Activated naive CD4-positive, alpha-beta T cell (primary cell): ENCODE measurements at places on chromosomes 3 and 15.

GRCh38 chr3:38111696-38112377 lies 25.1 kb downstream of the ACAA1 start:
- DNase-seq: no peak

DNA sequence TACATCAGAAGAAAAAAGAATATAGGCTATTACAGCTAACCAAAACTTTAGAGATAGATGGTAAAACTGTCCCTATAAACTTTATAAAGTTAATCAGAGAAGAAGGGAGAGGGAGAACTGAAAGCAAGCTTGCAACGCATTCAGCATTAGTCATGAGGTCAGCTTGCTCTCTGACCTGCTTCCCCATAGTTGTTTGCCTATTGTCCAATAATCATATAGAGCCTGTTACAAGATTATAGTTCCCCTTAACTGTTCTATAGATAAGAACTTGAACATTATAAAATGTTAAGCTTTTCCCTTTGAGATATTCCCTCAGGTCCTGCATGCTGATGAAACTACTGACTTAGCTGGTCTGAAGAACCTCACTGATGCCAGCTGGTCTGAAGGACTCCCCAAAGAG lies 74.5 kb downstream of the CPNE4 start:
- no peak for DNase-seq

GRCh38 chr15:42456531-42456930 lies 34.4 kb downstream of the ZNF106 start:
- DNase-seq: no peak

DNA sequence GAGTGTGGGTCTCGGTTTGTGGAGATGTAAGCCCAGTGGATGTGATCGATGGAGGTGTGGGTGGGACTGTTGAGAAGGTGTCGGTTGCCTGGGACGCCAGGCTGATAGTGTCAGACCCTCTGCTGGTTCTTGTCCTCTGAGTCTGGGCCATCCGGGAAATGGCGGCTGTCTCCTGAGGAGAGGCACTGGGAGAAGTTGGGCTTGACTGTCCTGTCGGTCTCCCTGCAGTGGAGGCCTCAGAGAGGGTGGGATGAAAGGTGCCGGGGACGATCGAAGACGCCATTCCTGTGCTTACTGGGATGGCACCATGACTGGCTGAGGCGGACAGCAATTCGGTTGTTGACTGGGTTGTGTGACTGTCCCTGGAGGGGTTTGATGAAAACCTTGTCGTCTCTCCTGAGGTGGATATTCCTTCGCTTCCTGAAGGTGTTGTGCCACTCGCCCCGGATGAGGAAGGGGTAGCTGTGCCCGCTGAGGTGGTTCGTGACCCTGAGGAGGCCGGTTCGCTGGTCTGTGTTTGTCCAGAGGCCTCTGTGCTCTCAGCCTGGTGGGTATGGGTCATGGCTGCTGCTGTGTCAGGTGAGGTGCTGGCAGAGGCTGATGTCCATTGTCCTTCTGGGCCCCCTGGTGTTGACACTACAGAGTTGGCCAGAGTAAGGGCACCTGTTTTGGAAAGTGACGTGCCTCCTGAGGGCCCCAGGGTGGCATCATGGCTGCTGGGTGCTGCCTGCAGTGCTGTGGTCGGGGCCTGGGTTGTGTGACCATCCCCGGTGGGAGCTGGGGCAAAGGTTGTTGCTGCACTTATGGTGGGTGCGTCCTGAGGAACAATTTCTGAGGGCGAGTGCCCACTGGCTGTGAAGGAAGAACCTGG lies 22.8 kb downstream of the MUC4 start:
- no peak for DNase-seq

DNA sequence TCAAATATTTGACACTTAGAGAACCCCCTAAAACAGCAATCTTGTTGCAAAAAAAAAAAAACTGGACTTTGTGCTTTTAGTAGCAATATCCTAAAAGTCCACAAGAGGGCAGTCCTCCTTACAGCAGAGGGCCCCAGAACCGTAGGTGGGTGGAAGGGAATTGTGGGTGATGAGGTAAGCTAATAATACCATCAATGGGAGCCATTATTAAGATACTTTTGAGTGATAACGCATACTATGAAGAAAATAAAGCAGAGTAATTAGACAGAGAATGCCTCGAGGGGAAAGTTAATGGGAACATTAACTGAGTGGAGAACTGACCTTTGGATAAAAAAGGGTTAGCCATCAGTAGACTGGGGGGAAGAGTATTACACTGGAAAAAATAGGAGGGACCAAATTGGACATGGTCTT lies 229.9 kb downstream of the THRB start:
- no peak for DNase-seq

DNA sequence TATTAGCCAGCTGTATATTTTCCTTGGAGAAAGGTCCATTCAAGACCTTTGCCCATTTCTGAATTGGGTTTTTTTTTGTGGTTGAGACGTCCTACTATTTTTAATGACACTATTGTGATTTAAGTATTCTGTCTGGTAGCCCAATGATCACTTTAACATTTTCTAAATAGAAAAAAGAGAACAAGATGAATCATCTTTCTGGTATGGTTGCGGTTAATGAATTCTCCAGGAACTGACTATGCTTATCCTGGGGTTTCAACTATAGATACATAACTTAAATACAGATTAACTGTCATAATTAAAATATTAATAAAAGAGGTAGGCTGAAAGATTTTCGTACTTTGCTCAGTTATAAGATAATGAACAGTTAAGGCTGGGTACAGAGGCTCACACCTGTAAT lies 51.9 kb downstream of the PBRM1 start:
- no peak for DNase-seq

- DNase-seq: no peak
These were observed 9.3 kb upstream of the ISLR2 start for GRCh38 chr15:74121039-74121438.

GRCh38 chr3:102179326-102180177 lies 255.3 kb upstream of the ZPLD1 start:
- DNase-seq: no peak

DNA sequence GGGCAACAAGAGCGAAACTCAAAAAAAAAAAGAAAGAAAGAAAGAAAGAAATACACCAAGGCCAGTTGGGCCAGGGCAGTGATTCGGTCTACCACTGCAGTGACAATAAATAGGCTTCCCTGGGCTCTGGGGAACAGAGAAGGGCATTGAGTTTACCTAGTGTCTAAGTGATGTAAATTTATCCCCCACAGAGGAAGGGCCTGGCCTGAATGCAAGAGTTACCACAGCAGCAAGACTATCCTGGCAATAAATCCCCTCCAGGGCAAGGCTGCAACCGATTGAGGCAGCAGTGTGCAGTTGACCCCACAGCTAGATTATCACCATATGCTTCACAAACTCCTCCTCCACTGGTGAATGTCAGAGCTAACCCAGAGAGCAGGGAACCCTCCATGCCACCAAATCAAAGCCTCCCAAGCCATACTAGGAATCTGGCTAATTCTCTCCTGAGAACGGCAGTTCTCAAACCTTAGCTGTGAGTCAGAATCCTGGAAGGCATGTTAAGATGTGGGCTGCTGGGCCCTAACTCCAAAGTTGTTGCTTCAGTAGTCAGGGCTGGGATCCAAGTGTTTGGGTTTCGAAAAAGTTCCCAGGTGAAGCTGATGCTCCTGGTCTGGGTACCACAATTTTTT lies 64.3 kb upstream of the GATM start:
- no peak for DNase-seq

DNA sequence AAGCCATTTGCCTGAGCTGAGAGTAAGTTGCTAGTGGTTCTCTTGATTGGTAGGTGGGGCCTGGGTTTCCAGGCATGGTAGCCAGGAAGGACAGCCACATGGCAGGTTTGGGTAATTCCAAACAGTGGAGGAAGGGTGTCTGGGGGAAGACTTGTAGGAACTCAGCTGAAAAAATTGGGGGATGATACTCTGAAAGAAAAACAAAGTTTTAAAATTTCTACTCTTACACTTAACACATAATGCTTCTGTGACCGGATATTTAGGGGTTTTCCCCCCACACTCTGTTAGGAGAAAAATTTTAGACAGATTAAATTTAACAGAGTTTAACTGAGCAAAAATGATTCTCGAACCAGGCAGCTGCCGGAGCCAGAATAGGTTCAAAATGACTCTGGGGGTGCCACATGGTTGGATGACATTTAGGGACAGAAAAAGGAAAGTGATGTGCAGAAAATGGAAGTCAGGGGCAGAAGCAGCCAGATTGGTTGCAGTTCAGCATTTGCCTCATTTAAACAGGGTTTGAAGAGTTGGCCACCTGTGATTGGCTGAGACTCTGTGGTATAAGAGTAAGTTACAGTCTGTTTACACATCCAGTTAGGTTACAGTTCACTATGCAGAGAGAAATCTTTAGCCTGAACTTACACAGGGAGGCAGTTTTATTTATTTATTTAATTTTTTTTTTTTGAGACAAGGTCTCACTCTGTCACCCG lies 8.1 kb downstream of the B2M start:
- no peak for DNase-seq

GRCh38 chr3:59006634-59007517 lies 42.9 kb downstream of the CFAP20DC start:
- DNase-seq: no peak

DNA sequence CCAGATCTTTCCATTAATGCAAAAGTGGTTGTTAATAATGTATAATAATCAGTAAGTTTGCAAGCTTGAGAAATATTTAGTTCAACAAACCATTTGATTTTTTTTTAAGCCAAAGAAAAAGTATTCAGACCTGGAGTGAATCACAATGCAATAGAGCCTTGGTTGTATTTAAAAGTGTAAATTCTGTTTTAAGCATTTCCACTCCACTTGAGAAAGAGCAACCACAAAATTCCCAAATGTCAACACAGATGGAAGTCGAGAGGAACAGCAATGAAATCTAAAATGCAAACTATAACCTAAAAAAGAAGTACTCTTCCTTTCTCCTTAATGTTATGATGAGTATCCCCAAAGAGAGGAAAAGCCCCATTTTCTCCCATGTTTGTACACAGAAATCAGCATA lies 20.2 kb downstream of the GBE1 start:
- no peak for DNase-seq

GRCh38 chr15:81326466-81327212 lies 2.7 kb upstream of the STARD5 start:
- DNase-seq: no peak

DNA sequence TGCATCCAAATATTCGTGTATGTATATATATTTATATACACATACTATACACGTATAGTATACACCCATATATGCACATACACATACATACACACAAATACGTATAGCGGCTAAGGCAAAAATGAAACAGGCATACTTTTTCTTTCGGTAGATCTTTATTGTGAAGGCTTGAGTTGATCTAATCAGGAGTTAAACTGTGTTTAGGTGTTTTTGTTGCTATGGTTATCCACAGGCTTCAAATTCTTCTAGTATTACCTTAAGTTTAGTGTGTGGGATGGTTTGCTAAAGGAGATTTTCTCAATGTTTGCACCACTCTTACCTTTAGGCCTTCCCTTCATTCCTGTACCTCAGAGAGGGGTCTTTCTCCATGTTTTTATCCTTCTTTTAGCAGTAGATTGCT lies 28.2 kb downstream of the ZNF662 start:
- DNase-seq: no peak

- DNase-seq: no peak
These were observed 75.9 kb downstream of the CGNL1 start for GRCh38 chr15:57452090-57452754.

- no peak for DNase-seq
These were observed 807.5 kb downstream of the IGSF11 start for GRCh38 chr3:118227191-118227590.

DNA sequence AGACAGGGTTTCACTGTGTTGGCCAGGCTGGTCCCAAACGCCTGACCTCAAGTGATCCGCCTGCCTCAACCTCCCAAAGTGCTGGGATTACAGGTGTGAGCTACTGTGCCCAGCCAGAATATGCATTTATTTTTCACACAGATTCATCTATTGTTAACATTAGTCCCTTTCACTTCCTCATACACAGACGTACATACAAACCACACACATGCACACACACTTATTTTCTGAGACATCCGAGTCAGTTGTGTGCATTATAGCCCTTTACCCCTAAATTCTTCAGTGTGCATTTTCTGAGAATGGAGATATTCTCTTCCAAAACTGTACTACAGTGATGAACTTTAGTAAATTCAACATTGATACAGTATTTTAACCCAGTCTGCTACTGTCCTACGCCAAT lies 15.0 kb upstream of the MEX3B start:
- no peak for DNase-seq

- DNase-seq: peak; percentile 17
These were observed 11.9 kb downstream of the CX3CR1 start for GRCh38 chr3:39267631-39268548.
